ENCODE measurements at places on chromosomes 1 and 21.

GRCh38 chr1:31523012-31523411, 53.3 kb upstream of the TINAGL1 start:
- DNase-seq = no peak

DNA sequence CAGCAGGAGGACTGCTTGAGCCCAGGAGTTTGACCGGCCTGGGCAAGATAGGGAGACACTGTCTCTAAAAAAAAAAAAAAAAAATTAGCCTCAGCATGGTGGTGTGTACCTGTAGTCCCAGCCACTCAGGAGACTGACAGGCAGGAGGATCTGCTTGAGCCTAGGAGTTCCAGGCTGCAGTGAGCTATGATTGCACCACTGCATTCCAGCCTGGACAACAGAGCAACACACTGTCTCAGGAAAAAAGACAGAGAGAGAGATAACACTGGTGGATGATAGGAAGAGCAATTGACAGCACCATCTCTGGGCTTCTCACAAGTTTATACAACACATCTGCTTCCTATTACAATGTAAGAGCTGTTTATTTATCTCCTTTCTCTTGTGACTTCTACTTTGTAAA, 2.4 kb upstream of the RNU11 start:
- DNase-seq = no peak

DNA sequence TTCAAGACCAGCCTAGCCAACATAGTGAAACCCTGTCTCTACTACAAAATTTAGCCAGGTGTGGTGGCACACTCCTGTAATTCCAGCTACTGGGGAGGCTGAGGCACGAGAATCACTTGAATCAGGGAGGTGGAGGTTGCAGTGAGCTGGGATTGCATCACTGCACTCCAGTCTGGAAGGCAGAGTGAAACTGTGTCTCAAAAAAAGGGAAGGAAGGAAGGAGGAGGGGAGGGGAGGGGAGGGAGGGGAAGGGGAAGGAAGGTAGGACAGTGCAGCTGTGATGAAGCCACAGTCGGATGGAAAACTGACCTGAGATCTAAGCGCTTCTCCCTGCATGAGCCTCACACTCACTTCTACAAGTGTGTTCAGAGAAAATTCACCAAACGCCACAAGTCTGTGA, 22.0 kb upstream of the FHAD1 start:
- DNase-seq = no peak

GRCh38 chr1:97163591-97164275, 442.1 kb downstream of the PTBP2 start:
- DNase-seq = no peak
